AG09309 (cell line): ENCODE measurements at places on chromosomes 6 and 20.

- no peak for DNase-seq
Observed at GRCh38 chr6:30683183-30683979, 3.1 kb downstream of the PPP1R18 start.

GRCh38 chr6:92329208-92329847 lies 1090.0 kb downstream of the EPHA7 start:
- no peak for DNase-seq

GRCh38 chr6:156617376-156617775 lies 159.8 kb upstream of the ARID1B start:
- DNase-seq = no peak

DNA sequence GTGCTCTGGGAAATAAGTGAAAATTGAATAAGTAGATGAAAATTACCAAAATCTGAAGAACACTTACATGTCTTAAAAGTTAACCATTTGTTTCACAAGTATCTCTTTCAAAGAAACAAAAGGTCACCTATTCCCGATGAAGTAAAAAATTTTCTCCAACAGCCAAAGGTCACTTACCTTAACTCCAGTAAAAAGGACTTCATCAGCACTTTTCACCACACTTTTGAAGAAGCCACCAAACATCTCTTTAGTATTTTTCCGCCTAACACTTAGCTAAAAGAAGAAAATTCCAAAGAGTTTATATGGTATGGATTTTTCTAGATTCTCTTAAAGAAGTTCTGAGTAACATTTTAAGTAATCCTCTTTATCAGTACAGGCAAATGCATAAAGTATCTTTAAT lies 17.3 kb downstream of the SNX5 start:
- DNase-seq = no peak

DNA sequence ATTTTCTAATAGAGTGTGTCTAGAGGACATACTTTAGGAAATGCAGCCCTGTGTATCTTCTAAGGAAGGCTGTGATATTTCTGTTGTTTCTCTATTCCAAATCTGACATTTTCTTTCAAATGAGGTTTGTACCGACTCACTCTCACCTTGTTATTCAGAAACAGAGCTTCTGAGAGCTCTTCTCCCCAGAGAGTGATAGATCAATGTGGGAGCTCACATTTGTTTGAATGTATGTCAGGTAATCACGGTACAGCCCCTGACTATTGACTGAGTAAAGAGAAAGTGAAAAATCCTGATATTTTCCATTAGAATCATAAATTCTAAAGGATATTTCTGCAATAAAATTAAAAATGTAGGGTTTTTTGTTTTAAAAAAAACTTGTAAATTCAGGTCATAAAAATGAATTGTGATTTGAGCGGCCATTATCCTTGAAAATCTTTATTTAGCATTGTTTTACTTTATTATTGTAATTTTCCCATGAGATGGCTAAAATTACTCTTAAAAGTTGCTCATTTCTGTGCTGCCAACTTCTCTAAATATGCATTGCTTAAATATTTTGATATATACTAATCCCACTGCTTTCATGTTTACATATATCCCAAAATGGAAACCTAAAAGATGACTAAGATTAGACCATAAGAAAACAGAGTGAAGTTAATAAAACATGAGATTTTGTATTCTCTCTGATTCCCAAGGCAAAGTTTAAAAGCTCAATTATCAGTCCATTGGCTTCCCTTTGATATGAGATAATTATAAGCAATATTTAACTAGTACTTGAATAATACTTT lies 1226.8 kb upstream of the CITED2 start:
- DNase-seq = no peak

GRCh38 chr20:35226884-35227681 lies 593 bp downstream of the MMP24 start:
- DNase-seq = no peak

GRCh38 chr20:49136817-49137571 lies 51.1 kb downstream of the STAU1 start:
- DNase-seq = no peak

GRCh38 chr6:29924287-29924686 lies 18.0 kb upstream of the HLA-A start:
- no peak for DNase-seq

- DNase-seq = no peak
Observed at GRCh38 chr20:53873230-53873604, 197.2 kb downstream of the BCAS1 start.

GRCh38 chr6:129671442-129672340 lies 38.3 kb downstream of the ARHGAP18 start:
- DNase-seq = no peak

GRCh38 chr20:19876828-19877460 lies 118.9 kb downstream of the RIN2 start:
- no peak for DNase-seq

DNA sequence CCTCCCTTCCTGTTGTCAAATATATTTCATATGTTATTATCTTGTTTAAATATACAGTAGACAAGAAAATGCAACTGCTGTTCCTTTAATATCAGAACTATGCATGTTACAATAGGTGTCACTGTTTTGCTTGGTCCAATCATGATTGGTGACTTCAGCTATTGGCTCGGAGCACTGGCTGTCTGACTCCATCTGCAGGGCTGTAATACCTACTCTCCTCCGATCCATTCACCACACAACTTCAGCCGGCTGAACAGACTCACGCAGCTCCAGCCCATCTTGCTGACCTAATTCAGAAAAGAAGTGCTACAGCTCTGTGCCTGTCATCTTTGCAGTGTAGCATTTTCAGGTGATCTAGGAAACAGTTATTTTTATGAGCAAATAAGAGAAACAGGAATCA lies at the start of gene BTBD3:
TSS of gene BTBD3 (plus strand) at position 231 of the 400 bp plus-strand sequence. CDS start 383 bp downstream, outside the sequence.
- DNase-seq = no peak

DNA sequence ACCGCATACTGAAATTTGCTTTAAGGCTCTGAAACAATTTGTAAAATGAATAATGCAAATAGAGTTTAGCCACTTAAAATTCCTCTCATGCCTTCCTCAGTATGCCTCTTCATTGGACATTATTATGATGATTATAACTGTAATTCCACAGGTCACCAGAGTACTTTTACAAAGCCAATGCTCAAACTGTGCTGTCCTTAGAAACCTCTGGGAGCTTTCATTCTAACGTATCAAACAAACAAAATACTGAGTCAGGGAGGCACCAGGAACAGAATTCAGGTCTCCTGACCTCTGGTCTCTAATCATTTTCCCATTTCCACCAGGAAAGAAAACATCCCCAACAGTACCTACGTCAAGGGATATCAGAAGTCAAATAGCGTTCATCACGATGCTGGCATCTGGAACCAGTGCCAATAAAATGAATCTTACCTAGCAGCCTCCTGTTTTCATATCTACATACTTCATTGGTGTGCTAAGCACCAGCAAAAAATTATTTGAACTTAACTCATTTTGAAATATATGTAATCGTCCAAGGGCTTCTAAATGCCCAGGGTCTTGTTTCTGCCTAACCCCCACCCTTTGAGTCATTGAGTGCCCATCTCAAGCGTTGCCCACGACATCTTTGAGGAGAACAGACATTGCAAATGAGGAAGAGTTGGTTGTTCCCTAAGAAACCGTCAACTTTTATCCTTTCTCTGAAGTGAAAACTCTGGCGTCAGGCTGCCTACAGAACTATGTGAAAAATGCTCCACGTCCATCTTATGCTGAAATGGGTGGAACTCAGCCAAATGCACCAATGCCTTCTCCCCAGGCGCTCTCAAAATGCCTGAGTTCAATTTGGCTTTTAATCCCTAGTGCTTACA lies 37.9 kb downstream of the NEDD9 start:
- DNase-seq = no peak

DNA sequence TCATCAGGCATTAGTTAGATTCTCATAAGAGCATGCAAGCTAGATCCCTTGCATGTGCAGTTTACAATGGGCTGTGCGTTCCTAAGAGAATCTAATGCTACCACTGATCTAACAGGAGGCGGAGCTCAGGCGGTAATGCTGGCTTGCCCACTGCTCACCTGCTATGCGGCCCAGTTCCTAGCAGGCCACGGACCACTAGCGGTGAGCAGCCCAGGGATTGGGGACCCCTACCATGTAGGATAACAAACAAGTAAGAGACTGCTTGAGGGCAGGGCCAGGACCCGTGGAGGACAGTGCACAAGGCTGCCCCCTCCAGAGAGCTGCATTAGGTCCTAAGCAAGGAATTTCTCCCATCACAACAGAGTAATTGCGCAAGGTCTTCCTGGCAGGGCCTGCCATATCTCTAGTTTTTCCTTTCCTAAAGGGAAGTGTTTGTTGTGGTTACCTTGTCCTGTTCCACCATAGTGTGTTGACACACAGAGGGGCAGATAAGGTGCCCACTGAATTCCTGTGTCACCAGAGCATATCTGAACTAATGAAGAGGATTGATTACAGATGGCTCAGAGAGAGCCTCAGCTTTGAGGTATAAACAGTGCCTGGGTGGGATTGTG lies 58.0 kb downstream of the PACRG start:
- DNase-seq = no peak

DNA sequence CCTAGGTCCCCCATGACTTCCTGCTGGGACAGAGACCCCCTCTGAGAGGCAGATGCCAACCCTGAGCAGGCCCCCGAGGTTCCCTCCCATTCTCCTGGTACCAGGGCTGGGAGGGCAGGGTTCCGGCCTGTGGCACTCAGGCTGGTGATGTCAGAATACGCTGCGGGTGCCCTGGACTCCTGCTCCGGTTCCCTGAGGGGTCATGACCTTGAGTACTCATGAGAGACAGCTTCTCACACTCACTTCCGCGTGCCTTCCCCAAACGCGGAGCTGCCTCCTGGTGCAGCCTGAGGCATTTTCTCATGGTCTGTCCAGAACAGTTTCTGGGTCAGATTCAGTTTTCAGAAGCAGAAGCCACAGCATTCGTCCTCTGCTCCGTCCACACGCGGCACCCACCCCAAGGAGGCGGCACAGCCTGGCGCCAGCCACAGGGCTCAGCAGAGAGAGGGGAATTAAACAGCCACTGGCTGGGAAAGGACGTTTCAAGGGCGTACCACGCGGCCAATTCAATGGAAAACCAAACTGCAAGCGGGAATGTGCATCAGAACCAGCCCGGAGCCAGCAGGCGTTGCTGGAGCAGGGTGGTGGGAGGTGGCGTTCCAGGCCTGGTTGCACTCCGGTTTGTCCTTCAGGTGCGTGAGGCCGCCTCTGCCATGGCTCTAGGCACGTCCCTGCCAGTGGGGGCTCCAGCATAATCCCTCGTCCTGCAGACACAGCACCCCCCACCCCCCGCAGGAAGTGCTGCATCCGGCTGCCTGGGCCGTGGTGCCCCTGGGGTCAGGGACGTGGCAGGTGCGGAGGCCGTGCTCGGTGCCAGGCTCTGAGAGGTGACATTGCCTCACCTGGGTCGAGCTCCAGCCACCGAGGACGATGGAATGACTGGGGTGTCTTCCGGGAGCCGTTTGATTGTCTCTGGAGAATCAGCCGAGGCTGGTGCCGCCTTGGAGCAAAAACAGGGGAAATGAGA lies 58.3 kb upstream of the BHLHE23 start:
- no peak for DNase-seq

- DNase-seq = peak; percentile 92
Observed at GRCh38 chr6:16205377-16206144, 32.8 kb upstream of the GMPR start.

DNA sequence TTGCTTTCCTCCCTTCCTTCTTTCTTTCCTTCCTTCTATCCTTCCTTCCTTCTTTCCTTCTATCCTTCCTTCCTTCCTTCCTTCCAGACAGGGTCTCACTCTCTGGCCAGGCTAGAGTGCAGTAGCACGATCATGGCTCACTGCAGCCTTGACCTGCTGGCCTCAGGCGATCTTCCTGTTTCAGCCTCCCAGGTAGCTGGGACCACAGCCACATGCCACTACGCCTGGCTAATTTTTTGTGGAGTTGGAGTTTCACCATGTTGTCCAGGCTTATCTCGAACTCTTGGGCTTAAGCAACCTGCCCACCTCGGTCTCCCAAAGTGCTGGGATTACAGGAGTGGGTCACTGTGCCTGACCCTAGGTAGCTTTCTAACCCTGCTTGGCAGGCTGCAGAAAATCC lies 12.2 kb upstream of the SEC63 start:
- no peak for DNase-seq
